Kidney (tissue), 22 donors: ENCODE measurements at places on chromosomes 7 and 10.

- H3K4me1 ChIP-seq, result no peaks in the 10 kb centered on the region
- no peak for DNase-seq
- no peak overlapping the region for H3K4me3 ChIP-seq
- H3K36me3 ChIP-seq, result no peaks in the 10 kb centered on the region
Measured at GRCh38 chr7:116395141-116395791, 104.3 kb upstream of the CAV2 start.

DNA sequence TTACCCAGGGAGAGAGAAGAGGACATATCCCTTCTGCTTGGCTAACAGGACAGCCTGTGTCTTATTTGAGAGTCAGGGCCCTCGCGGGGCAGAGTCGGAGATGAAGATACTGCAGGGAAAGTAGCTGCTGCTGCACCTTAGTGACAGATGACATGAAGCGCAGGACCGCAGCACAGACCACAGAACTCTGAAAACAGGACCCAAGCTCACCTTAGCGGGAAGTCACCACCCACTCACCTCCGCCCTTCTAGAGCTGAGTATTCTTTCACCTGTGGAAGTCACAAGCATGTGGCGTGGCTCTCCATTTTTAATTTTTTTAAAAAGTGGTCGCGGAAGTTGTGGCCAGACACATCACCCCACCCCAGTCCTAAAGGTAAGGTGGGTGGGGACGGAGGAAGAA is 191.4 kb downstream of the FAM107B start:
- no peak overlapping the region for H3K4me3 ChIP-seq
- no peaks in the 10 kb centered on the region for H3K36me3 ChIP-seq
- H3K4me1 ChIP-seq, result peaks cover 20% of the 10 kb centered on the region
- H3K27me3 ChIP-seq, result no peaks in the 10 kb centered on the region
- no peak overlapping the region for H3K27ac ChIP-seq

DNA sequence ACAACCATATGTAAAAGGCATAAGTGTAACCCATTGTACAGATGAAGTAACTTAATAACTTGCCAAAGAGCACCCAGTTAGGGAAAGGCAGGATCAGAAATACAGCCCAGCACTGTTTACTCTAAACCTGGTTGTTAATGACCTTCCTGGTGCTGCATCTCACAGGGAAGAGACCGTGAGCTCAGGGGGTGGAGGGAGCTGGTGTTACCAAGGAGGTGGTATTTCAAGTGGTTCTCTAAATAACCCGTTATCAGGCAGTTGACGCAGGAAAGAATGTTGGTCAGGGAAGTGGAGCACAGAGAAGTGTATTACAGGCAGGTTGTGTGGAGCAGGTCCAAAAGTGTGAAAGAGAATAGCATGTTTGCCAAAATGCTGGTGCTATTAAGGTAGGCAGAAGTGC is 4.4 kb upstream of the ST7 start:
- DNase-seq, result no peak
- H3K27ac ChIP-seq, result no peak overlapping the region
- no peaks in the 10 kb centered on the region for H3K4me1 ChIP-seq
- no peaks in the 10 kb centered on the region for H3K27me3 ChIP-seq
- H3K4me3 ChIP-seq, result no peak overlapping the region
- H3K36me3 ChIP-seq, result no peaks in the 10 kb centered on the region

- peak; percentile 87 for DNase-seq
- peak overlapping the region; percentile 77 for H3K4me3 ChIP-seq
- H3K36me3 ChIP-seq, result no peaks in the 10 kb centered on the region
- H3K27ac ChIP-seq, result peak overlapping the region; percentile 71
- peaks cover 4% of the 10 kb centered on the region for H3K4me1 ChIP-seq
Measured at GRCh38 chr10:31602541-31603234, 283.7 kb downstream of the ZEB1 start.

- no peaks in the 10 kb centered on the region for H3K36me3 ChIP-seq
- H3K4me1 ChIP-seq, result no peaks in the 10 kb centered on the region
- H3K27me3 ChIP-seq, result no peaks in the 10 kb centered on the region
- DNase-seq, result no peak
- no peak overlapping the region for H3K27ac ChIP-seq
Measured at GRCh38 chr10:61337741-61338140, 115.4 kb downstream of the TMEM26 start.

DNA sequence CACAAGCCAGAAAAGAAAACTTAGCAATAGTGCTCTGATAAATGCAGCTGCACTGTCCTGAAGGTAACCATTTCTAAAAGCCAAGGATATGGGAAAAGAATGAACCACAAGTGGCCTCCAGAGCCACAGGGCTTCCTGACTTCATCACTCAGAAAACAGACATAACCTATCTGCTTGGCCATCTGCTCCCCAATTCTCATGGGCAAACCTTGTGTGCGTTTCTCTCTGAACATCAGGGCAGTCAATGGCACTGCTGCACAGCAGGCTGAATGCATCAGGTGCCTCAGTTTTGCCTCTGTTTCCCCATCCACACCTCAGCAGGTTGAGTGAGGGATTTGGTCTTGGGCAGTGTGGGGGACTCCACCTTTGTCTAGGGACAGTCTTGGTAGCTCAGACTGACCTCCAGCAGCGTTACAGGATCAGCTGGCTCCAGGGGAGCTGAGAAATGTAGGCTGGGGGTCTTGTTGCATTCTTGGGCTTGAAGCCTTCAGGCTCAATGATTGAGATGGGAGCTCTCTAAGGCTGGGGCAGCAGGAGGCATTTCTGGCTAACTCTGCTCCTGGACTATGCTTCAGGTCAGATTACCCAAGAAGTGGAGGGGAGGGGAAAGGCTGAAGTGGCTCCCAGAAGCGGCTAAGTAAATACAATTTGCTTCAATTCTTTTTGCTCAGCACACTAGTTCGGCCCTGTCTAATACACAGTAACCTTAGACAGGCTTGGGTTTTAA is 23.6 kb upstream of the PDLIM1 start:
- H3K27ac ChIP-seq, result no peak overlapping the region
- H3K4me1 ChIP-seq, result no peaks in the 10 kb centered on the region
- DNase-seq, result no peak
- H3K27me3 ChIP-seq, result no peaks in the 10 kb centered on the region
- peaks cover 3% of the 10 kb centered on the region for H3K36me3 ChIP-seq
